ENCODE measurements at places on chromosomes 11 and 22.

DNA sequence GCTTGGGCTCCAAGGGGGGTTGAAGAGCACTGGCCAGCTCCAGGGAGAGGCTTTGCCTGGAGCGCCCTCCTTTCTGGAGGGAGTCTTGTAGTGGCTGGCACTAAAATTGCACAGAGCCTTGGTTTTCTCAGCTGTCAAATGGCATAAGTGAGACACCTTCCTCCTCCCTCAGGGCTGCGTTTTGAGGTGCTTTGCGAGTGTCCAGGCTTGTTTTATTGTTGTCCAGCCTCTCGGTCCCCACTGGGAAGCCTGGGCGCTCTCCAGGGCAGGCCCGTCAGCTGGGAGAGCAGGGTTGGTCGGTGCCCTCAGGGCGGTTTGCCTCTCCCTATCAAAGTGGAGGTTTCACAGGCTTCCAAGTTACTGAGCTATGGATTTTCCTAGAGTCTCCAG lies 149.3 kb upstream of the B3GAT1 start:
- DNase-seq: no peak

DNA sequence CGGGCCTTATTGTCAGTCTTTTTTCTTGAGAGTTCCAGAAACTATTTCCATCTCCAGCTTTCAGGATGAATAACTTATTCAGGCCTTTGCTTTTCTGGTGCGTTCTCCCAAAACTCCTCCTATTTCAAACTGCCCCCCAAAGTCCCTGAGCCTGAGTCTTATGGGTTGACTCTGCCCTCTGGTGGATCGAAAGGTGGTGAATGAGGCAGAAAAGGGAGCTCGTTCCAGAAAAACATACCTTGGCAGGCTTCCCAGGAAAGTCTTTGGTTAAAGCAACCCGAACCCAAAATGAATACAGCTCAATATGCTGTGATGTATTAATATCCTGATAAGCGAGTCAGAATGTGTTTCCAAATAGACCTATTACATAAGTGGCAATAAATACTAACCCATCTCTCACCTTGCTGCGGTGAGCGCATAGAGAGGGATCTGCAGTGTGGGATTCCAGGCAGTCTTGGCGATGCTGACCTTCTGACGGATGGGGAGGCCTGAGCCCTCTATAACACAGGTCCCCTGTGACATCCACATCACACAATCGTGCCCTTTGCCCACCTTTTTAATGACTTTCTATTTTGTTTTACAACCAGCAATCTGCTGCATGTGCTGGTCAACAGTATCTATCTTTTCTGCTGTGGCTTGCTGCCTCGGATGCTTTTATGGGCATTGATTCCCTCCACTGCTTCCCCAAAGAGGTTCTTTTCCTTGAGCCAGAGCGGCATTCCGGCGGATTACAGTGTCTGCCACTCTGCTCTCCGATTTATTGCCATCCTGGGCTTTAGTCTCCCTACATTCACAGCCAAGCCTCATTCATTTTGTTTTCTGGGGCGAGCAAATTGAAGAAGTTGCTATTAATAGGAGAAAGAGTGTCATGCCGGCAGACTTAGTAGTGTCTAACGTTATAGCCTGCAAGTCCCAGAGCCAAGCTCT lies 756.8 kb downstream of the NTM start:
- DNase-seq: peak; percentile 45

- no peak for DNase-seq
Measured at GRCh38 chr22:37420686-37421467, 6.4 kb downstream of the ELFN2 start.

DNA sequence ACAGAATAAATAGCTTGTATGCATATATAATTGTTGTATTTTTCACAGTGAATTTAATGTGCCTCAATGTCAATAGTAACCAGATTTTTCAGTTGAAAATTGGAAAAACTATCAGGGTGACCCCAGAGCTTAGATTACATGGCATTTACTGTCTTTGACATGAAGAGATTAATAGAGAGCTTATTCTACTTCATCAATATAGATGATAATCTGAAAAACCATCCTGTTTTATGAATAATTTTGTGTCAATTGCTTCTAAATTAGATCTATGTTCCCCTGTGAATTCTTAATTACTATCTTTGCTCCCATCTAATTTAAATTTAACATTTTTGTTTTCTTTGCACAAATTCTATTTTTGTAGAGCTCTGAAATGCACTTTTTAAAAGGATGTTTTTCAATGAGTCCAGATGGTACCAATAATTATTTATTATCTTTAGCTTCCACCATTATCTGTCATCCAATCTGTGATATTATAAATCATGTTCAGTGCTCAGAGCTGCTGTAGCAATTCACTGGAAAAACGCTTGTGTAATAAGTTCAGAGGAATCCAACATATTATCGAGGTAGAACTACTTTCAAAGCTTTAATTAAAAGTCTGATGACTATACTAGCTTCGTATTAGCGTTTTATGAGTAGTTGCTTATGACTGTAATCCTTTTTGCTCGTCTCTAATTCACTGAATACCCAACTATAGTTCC lies 291.4 kb downstream of the JRKL start:
- no peak for DNase-seq

GRCh38 chr11:122686111-122686510 lies 30.6 kb downstream of the UBASH3B start:
- DNase-seq: no peak

DNA sequence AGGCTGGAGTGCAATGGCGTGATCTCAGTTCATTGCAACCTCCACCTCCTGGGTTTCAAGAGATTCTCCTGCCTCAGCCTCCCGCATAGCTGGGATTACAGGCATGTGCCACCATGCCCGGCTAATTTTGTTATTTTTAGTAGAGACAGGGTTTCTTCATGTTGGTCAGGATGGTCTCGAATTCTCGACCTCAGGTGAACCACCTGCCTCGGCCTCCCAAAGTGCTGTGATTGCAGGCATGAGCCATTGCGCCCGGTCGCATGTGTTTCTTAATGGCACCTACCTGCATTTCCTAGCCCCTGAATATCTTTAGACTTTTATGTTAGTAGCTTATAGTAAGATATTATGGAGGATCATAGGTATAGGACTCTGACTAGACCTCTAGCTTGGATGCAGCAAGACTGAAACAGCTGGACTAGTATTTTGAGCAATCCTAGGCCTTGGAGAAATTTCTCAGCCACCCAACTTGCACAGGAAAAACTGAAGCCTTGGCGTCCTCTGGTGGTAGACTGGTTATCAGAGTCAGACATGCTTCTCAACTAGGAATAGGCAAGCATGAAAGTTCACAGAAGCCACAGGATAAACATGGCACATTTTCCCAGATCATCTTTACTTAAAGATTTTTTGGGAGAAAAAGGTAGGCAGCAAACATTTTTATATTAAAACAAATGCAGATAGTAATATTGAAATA lies 22.7 kb upstream of the C1QTNF4 start:
- DNase-seq: peak; percentile 1

DNA sequence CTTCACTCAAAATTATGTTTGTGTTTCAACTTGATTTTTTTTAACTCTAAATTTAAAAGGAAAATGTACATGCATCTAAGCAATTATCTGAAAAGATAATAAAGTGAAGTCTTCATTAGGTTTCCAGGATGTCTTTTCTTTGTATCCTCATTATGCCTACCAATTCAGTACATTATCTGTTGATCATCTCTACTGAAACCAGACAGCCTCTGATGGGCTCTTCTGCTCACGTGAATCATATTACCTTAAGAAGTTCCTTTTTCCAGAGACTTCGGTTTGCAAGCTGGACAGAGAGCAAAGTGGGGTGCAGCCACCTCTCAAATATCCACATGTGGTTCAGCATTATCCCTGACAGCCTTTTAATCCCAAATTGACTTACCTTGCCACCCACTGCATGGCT lies 158.4 kb downstream of the CADM1 start:
- DNase-seq: no peak

- DNase-seq: no peak
Measured at GRCh38 chr11:120972621-120973020, 51.3 kb upstream of the TBCEL start.

DNA sequence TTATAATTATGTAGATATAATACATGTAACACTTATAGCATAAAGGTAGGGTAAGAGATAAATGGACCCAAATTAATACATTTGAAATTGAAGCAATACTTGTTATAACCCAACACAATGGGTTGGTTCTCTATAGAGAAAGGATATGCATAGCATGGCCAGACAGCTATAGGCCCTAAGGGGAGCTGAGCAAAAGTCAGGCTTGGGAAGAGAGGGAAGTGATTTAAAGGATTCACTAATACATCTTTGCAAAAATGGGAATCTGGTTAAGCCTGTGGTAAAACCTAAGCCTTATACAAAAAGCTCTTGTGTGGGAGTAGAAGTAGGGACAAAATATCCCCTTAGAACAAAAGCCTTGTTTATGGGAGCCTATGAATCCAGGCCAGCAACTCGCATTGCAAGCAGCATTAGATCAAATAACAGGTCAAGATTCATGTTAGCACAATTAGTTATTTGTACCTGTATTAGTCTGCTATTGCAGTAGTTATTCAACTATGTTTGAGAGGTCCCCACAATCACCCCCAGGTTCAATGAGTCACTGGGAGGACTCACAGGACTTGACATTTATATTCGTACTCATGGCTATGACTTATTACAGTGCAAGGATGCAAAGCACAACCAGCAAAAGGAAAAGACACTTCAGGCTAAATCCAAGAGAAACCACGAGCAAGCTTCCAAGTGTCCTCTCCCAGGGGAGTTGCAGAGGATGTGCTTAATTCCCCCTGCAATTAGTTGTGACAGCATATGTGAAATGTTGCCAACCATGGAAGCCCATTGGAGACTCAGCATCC lies 144.7 kb upstream of the LMO1 start:
- DNase-seq: no peak

GRCh38 chr11:94017446-94017845 lies 3.7 kb upstream of the HEPHL1 start:
- no peak for DNase-seq

DNA sequence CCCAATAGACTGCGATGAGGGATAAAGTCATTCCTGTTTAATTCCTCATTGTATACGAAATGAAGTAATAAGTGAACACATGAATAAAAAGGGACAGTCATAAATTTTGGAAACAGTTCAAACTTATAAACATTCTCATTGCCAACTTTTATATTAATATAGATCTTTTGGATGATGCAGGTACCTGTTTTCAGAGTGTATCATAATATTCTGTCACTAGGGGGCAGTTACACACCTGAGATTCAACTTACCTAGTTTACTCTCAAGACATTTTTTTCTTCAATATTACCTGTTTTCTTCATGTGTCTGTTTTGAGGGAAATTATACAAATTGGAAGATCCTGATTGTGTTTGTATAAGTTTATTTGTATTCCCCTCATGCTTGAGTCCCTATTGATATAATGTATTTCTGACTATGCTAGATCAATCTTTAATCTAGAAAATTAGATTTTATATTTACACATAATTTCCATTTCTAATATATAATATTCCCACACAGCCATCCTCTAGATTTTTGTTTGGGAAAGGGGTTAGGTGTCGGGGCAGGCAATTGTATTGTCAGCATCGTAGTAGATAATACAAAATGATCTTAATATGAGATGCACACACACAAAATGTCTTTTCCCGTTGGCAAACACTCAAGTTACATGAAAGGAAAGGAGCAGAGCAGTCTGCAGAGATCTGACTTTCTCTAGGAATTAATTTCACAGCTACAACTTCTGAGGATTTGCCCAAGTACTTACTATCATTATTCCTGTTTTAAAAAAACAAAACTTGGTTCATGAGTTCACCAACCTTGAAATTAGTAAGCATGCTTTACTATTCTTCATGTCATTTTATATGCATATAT lies 18.4 kb downstream of the FDX1 start:
- DNase-seq: peak; percentile 12

GRCh38 chr22:45205276-45205925 lies 35.3 kb downstream of the KIAA0930 start:
- no peak for DNase-seq

DNA sequence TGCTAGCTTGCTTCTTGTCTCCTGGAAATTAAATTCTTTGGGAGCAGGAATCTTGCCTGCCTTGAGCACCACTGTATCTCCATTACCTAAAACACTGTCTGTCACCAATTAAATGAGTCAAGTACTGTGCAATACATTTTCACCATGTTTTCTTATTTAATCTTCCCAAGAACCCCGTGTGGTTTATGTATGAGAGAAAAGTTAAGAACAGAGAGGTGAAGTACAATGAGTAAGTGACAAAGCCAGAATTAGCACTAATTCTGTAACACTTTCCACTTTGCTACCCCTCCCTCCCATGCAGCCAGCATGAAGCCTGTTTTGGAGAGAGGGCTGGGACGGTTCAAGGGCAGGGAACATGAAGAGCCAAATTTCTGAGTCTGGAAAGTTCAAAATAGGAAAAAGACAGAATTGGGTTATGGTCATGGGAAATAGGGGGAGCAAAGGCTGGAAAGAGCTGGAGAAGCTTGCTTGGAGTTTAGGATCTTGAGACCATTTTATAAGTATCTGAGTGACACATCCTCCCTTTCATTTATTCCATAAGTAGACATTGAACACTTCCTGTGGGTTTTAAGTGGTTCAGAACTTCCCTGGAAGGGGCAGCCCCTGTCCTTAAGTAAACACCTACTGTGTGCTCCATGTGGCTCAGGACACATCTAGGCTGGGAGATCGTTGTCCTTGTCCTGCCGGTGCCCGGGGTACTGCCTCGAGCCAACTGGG lies 60.5 kb upstream of the CHST1 start:
- no peak for DNase-seq

GRCh38 chr22:24315367-24315966 lies 44.8 kb downstream of the SPECC1L start:
- DNase-seq: no peak

DNA sequence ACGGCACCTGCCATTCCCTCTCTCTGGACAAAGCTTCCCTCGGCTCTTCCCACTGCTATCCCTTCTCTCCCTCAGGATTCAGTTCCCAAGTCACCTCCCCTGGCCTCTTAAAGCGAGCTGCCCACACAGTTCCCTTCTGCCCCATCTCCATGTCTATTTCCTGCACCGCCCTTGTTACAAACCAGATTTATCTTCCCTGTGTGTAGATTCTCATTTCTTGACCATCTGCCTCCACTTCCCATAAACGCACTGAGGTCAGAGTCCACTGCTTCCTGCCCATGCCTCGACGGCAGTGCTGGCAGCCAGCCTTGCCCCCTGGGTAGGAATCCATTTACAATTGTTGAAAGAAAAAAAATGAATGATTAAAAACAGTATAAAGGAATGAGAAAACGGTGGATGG lies 11.6 kb upstream of the APOBEC3B start:
- DNase-seq: no peak

GRCh38 chr11:112961146-112961668 lies at the start of gene NCAM1:
TSS of gene NCAM1 (plus strand) at chr11:112961420.
- peak; percentile 98 for DNase-seq

GRCh38 chr11:104462341-104462740 lies 298.4 kb upstream of the PDGFD start:
- no peak for DNase-seq

- no peak for DNase-seq
Measured at GRCh38 chr11:116853461-116854073, 16.1 kb upstream of the APOA1 start.

DNA sequence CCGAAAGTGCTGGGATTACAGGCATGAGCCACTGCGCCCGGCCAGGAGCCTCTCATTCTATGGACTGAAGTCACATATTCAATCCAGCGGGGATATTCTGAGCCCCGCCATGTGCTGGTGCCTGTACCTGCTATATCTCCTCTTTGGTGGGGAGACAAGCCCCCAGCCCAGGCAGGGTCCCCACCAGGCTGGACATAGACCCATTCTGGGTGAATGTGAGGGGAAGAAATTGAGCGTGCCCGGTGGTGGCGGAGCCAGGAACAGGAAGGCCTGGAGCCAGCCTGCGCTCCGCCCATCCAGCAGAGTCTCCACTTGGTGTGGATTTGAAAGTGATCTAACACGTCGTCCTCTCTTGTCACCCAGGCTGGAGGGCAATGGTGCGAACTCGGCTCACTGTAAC lies 38.0 kb upstream of the CSNK1E start:
- no peak for DNase-seq

- DNase-seq: no peak
Measured at GRCh38 chr22:26477341-26477731, 6.2 kb downstream of the HPS4 start.

All from NCI-H774 (cell line).